Activated CD8-positive, alpha-beta memory T cell treated with anti-CD3 and anti-CD28 coated beads for 24 hours (primary cell): ENCODE measurements at places on chromosomes 7 and 10.

DNA sequence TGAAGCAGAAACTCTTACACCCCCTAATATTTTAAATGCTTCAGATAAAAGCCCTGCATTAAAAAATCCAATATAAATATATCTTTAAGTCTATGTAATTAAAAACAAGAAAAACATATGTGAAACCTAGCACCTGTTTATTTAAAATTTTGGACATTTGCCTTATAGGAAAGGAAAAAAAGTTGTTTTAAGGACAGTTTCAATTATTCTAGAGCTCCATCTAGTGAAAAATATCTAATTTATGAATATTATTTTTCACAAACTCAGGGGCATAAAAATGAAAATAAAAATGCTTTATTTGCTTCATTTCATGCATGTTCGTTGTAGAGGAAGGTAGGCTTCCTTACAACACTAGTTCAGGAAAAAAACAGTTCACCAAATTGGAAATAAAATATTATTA lies 26.1 kb downstream of the ENKUR start:
- DNase-seq, result no peak

DNA sequence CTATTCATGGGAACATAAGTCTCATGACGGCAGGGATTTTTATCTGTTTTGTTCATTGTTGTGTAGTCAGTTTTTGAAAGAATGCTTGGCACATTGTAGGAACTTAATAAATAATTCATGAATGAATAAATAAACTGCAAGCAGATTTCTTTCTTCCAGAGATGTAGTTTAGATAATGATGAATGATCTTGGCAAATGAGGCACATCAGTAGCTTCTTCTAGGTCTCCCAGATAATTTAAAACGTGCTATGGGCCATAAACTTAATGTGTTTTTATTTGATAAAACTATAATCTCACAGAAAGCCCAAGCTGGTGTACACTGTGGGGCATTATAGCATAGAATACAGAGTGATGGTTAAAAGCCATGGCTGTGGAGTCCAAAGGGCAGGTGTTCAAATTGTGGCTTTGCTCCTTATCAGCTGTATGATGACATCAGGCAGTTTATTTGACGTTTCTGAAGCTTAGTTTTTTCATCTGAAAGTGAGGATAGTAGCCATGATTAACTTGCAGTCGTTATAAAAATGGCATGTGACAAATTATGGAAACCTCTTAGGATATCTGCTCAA lies 3.5 kb downstream of the MGAM start:
- no peak for DNase-seq

- DNase-seq, result no peak
These were observed 194.7 kb upstream of the BMPER start for GRCh38 chr7:33710608-33711007.

GRCh38 chr7:149707448-149707886 lies 65.9 kb downstream of the ZNF467 start:
- peak; percentile 33 for DNase-seq

DNA sequence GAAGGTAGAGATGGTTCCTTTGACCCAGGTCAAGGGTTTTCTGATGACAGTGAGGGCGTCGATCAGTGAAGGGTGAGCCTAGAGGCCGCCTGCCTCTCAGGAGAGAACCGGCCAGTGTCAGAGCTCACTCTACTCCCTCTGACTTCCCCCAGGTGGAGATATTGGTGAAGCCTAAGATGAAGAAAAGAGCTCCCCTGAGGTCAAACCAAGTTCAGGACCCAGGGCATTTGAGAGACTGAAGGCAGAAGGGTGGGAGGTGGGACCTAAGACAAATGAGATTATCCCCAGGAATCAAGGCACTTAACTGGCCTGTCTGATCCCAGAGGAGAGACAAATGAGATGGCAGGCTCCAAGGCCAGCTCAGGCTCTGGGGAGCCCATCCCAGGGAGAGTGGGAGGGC lies 104.7 kb downstream of the CDH23 start:
- no peak for DNase-seq

DNA sequence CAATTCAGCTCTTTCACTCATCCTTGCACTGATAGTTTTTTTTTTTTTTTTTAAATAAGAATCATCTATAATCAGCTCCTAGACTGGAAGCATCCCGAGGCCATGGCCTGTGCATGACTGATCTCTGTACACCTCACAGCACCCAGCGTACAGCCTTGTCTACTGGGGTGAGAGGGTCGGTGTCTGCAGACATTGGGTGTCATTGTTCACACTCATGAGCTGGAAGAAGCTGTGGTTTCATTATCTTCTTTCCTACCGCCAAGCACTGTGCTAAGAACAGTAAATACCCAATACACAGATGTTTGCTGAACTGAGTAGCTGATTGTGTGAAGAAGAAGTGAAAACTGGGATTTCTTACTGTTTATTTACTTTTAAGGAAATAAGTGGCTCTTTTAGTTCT lies 123.6 kb downstream of the CLEC2L start:
- no peak for DNase-seq

- no peak for DNase-seq
These were observed 166.3 kb upstream of the GRM3 start for GRCh38 chr7:86477343-86477935.
